NCI-H1436 treated with DMSO at 0.1 percent for 48 hours (cell line): ENCODE measurements at places on chromosomes 1 and 21.

DNA sequence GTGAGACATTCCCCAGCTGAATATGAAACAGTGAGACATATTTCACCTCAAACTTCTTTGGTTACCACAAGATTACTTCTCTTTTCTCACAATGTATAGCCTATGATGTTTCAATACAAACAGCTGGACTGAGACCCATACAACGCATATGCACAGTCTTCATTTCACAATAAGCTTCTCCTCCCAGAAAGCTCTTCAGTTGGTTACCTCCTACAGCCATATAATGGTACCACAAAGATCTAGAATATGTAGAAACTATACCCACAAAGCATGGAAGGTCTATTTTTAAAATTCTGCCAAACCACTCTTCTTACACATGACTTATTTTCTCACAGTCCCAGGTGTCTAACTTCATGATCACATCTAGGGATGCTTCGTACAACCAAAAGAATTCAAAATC is 70.8 kb downstream of the JAK1 start:
- no peak for DNase-seq

DNA sequence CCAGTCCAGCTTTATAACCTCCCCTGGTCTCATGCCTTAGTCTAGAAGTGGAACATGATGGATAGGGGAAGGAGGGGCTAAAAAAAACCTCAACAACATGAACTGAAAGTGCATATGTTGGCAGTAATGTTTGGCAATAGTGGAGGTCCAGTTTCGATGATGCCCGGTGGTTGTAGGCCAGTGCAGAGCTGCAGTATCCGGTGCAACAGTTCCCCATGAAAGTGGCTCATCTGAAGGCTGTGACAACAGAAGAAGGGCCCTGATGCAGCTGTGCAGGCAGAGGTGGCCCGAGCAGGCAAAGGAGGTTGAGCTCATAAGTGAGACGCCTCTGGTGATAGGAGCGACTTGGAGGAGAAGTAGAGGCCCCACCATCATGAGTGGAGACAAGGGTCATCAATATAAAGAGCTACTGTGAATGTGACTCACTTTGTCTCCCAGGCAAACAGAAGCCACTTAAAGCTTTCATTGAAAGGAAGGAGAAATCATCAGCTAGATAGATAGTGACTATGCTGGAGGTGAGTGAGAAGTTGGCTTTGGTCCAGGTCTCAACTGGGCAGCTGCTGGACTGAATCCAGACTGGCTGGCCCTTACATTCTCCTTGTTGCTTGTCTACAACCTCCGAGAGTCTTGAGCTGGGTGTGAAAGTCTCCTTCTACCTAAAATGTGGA is 10.2 kb upstream of the CREG1 start:
- peak; percentile 2 for DNase-seq

DNA sequence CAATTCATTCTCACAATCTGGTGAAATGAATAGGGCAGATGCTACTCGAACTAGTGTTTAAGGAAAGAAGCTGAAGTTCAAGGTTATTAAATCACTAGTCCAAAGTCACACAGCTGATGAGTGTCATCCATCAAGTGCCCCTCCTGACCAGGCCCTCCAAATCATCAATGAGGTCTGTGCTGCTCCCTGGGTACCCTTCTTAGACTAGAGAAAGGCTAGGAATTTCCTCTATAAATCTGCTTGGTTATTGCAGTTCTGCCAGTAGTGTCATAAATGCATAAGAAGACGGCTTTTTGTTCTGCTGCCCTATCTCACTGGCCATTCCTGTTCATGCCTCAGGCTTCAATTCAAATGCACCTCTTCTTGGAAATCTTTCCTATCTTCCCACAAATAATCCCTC is 5.5 kb upstream of the KRTAP21-1 start:
- DNase-seq = no peak

DNA sequence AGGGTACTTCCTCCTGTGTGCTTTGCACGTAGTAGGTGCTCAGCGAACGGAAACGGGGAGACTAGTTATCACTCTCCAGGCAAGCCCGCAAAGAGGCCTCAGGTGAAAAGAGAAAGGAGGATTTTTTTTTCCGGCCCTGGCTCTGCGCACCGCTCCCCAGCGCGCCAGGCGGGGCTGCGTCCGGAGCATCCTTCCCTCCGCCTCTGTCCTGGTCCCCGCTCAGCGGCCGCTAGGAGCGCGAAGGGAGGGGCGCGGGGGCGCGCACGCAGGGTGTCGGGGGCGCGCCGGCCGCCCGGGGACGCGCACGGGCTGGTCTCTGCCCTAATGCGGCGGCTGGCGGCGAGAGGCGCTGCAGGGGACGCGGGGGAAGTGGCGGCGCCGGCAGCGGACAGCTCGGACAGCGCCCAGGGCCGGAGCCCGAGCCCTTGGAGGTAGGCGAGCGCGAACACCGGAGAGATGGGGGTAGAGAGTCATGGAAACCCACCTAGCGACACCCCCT is 42.3 kb upstream of the NFASC start:
- DNase-seq = no peak
